Activated T-cell treated with anti-CD3 and anti-CD28 coated beads, Interleukin-2, amount 50 U/mL, for 48 hours (primary cell): ENCODE measurements at places on chromosomes 6 and 20.
A peak's percentile ranks its signal among the peaks of the same experiment; 100 is the strongest.

GRCh38 chr6:51983564-51983963 is 103.8 kb downstream of the PKHD1 start:
- DNase-seq, result no peak

GRCh38 chr6:169164986-169165385 is 88.7 kb downstream of the THBS2 start:
- DNase-seq, result no peak

DNA sequence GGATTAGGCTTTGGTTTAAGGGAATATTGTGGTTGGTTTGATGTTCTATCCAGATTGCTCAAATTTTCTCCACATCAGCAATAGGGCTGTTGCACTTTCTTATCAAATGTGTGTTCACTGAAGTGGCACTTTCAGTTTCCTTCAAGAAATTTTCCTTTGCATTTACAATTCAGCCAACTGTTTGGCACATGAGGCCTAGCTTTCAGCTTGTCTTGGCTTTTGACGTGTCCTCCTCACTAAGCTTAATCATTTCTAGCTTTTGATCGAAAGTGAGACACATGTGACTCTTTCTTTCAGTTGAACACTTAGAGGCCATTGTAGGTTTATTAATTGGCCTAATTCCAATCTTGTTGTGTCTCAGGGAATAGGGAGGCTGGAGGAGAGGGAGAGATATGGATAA is 104.8 kb downstream of the FLRT3 start:
- no peak for DNase-seq

- DNase-seq, result no peak
Observed at GRCh38 chr20:37228082-37228481, 33.5 kb downstream of the GHRH start.

- peak; percentile 15 for DNase-seq
Observed at GRCh38 chr6:82589509-82590206, 226.0 kb downstream of the TPBG start.

DNA sequence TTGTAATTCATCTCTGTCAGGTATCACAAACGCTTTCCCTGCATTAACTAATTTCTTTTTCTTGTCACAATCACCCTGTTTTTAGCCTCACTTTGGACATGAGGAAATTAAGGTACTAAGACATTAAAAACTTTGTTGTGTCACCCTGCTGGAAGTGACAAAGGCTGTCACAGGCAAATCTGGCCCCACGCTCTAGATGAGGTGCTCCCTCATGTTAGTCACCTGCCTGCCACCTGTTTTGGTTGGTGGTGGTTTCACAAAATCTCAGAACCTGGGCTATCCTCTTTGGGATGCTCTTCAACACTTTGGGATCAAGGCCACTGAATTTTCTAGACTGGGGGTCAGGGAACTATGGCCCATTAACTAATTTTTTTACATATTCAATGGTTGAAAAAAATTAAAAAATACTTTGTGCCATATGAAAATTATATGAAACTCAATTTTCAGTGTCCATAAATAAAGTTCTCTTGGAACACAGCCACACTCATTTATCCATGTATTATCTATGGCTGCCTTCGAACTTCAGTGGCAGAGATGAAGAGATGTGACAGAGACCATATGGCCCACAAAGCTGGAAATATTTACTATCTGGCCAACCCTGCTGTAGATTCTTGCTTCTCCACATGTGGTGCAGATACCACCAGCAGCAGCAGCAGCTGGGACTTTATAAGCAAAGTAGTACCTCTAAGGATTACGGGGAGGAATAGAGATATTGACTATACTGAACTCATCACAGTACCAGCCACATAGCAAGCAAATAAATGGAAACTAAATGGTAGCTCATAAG is 16.1 kb upstream of the TNFAIP3 start:
- peak; percentile 50 for DNase-seq

DNA sequence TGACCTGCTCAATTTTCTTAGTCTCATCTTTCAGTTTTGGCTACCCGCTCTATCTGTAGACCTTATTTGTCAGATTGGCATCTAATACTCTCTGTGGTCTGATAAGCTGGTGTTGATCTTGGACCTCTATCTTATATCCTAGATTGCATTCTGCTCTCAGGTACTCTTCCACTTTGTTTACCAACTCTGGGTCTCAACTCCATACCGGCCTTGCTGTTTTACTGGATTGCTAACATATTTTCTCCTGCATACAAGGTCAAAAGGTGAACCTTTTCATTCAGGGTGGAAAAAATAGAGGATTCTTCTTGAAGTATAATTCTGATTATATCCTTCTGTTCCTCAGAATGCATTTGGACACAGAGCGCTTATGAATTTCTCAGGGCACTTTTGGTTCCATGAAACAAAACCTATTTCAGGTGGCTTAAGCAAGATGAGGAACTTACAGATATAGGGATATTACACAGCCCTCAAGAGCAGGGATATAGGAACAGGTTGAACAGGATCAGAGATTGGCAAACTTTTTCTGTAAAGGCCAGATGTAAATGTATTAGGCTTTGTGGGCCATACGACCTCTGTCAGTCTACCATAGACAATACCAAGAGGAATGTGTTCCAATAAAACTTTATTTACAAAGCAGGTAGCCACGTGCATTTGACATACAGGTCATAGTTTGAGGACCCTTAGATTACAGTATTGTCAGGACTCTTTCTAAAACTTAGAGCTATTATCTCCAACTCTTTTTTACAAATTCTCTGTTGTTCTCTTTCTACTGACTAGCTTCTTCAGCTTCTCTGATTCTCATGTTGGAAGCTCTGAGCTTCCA is 2.5 kb upstream of the SH3BGRL2 start:
- no peak for DNase-seq

DNA sequence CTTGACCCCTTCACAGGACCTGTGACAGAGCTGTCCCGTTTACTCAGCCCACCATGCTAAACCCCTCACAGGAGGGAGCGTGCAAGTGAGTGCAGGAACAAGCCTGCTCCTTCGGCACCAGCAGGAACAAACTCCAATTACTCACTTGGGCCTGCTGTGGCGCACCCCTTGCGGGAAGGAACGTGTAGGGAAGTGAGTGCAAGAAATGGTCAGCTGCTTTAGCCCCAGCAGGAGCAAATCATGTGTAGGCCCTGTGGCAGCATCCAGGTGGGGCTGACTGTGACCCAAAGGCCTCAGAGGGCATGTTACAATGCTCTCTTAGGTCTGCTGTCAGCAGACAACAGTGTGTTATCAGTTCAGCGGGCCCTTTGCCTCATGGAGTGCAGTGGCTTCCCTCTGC is 574.4 kb downstream of the PRKN start:
- no peak for DNase-seq

- no peak for DNase-seq
Observed at GRCh38 chr20:4484379-4484997, 237.2 kb upstream of the PRND start.

- no peak for DNase-seq
Observed at GRCh38 chr6:84227044-84227433, 404 bp downstream of the CEP162 start.

GRCh38 chr6:83708970-83709747 is at the start of gene SNAP91:
Gene SNAP91, minus strand, starts transcription at chr6:83709101. Its CDS starts 1,174 bp downstream, at chr6:83707927.
- no peak for DNase-seq

DNA sequence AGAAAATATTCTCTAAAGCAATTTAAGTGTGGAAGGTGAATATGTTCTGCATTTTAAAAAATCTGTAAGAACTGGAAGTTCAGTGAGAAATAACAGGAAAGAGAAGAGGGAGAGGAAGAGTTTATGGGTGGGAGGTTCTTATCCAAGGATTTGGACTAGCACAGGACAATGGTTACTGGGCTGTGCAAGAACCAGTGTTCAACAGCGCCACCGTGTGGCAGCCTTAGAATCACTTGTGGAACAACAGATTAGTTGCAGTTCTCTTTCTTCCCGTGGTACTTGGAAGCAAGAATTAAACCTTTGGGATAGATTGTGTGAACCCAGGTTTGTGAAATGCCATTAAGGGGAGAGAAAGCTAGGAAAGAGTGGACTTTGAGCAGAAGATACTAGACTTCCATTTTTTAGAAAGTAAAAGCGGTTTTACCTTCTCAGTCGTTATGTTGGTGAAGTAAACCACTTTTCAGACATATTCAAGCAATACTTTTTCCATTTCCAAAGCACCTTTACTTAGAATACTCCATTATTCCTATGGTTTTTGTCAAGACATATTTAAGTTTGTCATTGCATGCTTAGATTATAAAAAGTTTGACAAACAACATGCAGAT is 436.7 kb downstream of the RNF144B start:
- peak; percentile 65 for DNase-seq

DNA sequence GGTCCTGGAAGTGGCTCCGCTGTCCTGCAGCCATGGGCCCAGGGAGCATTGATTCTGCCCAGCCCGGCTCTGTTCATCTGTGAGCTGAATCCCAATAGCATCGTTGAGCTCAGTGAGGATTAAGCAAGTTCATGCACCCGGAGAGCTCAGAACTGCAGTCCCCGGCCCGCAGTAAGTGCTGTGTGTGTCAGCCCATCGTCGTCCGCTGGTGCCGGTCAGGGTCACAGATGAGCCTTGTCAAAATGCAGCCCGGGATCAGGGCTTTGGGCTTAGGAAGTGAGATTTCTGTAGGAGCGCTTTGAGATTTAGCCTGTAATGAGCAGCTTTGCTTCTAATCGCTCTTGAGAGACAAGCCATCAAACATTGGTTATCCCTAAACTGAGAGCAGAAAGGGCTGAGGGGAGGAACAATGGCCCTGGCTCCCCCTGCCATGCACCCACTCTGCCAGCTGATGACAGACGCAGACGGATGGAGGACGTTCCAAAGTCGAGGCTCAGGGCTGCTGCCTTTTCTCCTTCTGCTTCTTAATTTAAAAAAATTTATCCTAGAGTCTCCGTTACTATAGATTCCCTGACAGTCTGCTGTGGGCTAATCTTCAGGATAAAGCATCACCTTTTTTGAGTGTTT is 25.6 kb upstream of the SULF2 start:
- DNase-seq, result no peak

- DNase-seq, result no peak
Observed at GRCh38 chr6:51949526-51949925, 137.9 kb downstream of the PKHD1 start.

GRCh38 chr6:81938014-81938856 is 185.8 kb upstream of the TENT5A start:
- DNase-seq, result no peak

- no peak for DNase-seq
Observed at GRCh38 chr6:157267109-157267611, 56.2 kb downstream of the TMEM242 start.

DNA sequence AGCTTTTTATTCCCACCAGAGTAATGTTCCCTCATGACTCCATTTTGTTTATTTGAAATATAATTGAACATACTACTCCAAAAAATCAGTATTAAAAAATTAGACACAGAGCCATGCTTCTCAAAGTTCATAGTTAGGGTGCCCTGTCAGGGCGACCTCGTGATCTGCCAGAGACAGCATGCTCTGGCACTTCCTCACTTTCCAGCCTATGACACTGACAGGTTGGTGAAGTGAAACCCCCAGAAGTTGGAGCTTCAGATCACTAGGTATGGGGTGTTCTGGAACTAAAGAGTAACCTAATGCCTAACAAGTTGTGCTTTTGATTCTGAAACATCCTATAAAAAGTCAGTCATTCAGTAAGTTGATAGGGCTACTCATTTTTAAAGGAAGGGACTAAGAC is 93.0 kb downstream of the TBC1D7 start:
- no peak for DNase-seq

- DNase-seq, result no peak
Observed at GRCh38 chr6:135002974-135003703, 51.5 kb downstream of the HBS1L start.

DNA sequence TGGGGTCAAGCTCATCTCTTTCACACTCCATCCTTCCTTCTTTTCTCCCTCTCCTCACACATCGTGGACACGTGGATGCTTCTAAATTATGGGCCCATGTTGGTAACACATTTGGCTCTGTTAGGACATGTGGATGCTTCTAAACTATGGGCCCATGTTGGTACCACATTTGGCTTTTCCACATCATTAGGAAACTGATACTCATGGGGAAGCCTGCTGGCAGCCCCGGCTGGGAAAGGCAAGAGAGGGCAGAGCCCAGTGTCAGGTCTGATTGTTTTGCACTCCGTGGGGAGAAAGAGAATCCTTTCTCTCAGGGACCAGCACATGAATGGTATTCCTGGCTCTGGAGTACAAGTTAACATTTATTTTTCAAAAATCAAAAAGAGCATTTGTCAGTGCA is 4.0 kb upstream of the CST1 start:
- no peak for DNase-seq

GRCh38 chr6:1380625-1381427 is 8.6 kb upstream of the FOXF2 start:
- no peak for DNase-seq

- DNase-seq, result no peak
Observed at GRCh38 chr6:149861603-149862423, 2.3 kb downstream of the LRP11 start.

DNA sequence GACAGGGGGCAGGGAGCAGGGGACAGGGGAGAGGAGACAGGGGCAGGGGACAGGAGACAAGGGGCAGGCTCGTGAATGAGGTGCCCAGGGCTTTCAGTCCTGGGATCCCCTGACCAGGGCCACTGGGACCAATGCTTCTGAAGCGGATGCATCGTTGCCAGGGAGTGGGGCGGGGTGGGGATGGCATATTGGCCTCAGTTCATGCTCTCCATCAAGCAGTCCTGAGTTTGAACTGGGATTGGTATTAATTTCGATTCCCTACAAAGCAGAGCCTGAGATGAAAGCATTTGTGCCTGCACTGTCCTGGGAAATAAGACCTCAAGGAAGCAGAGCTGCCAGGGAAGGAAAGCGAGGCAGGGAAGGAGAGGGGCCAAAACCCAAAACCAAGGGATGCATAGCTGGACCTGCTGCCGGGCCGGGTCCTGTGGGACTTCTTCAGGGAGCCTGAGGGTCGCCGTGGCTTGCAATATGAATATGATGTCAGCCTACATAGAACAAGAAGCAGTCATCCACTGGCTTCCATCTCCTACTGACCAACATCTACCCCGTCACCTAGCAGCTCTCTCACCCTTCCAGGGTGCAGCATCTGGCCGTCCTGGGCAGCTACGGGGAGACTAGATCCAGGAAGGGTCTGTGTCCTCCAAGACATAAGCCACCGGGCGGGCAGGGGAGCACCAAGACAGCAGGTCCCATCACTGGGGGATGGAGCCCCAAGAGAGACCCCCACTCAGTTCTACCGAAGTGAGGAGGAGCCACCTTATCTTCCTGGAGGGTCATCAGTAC is 233.3 kb downstream of the SYNDIG1 start:
- no peak for DNase-seq

- no peak for DNase-seq
Observed at GRCh38 chr20:42364446-42364845, 746.3 kb upstream of the CHD6 start.

GRCh38 chr6:26183581-26184366 is 96.5 kb downstream of the HFE start:
- peak; percentile 83 for DNase-seq

- no peak for DNase-seq
Observed at GRCh38 chr6:128179876-128180438, 279.1 kb upstream of the THEMIS start.

- DNase-seq, result no peak
Observed at GRCh38 chr6:165676435-165677068, 13.5 kb upstream of the PDE10A start.

GRCh38 chr6:43170417-43170930 is 595 bp upstream of the SRF start:
- DNase-seq, result no peak

- DNase-seq, result peak; percentile 44
Observed at GRCh38 chr6:30820193-30820592, 64.1 kb upstream of the DDR1 start.
